ENCODE measurements at places on chromosomes 13 and 19. TPM values are rescaled to one million over a fixed set of nuclear protein-coding genes. Genes with fewer than 3 reads are reported as not detected.

GRCh38 chr19:43634068-43634467, 5.6 kb downstream of the CADM4 start:
- no peaks in the 10 kb centered on the region for H3K27me3 ChIP-seq
- DNase-seq = no peak
- H3K4me3 ChIP-seq = no peak overlapping the region
- H3K36me3 ChIP-seq = no peaks in the 10 kb centered on the region
- H3K27ac ChIP-seq = no peak overlapping the region

DNA sequence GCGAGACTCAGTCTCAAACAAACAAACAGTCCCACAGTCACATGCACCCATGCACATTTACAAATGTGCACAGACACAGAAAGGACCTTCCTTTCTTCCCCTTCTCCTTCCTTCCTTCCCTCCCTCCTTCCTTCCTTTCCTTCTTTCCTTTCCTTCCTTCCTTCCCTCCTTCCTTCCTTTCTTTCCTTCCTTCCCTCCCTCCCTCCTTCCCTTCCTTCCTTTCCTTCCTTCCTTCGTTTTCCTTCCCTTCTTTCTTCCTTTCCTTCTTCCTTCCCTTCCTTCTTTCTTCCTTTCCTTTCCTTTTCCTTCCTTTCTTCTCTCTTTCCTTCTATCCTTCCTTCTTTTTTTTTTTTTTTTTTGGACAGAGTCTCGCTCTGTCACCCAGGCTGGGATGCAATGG, 16.2 kb upstream of the EBI3 start:
- no peaks in the 10 kb centered on the region for H3K36me3 ChIP-seq
- H3K27ac ChIP-seq = no peak overlapping the region
- no peak overlapping the region for H3K4me3 ChIP-seq

- H3K4me1 ChIP-seq = no peaks in the 10 kb centered on the region
- H3K36me3 ChIP-seq = no peaks in the 10 kb centered on the region
- H3K4me3 ChIP-seq = no peak overlapping the region
- H3K27ac ChIP-seq = no peak overlapping the region
Measured at GRCh38 chr13:59409211-59409610, 754.5 kb downstream of the DIAPH3 start.

- no peak overlapping the region for H3K27ac ChIP-seq
- H3K4me3 ChIP-seq = no peak overlapping the region
- H3K36me3 ChIP-seq = no peaks in the 10 kb centered on the region
- H3K4me1 ChIP-seq = no peaks in the 10 kb centered on the region
- H3K27me3 ChIP-seq = no peaks in the 10 kb centered on the region
Measured at GRCh38 chr13:58907347-58907746, 1256.4 kb downstream of the DIAPH3 start.

DNA sequence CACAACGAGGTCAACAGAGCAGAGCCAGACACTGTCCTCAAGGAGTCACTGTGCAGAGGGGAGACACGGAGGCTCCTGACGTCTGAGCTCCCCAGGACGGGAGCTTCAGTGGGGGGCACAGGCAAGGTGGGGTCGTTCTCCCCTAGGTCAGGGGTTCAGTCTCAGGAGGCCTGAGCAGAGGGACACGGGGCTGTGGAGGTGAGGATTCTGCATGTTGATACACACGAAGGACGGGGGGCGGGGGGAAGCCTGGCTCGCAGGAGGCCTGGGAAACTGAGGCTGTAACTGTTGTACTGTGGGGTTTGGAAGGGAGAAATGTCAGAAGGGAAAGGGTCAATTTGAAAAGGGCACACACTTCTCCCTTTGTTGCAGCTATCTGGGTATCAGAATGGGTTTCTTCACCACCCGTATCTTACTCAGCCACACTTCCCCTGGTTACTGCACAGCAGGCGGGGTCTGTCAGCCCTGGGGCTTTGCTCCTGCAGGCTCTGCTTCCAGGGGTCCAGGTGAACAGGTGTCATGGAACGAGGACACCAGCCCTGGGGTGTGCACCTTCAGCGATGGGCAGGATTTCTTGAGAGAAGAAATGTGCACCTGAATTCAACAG, 748 bp upstream of the SIGLEC8 start:
- no peaks in the 10 kb centered on the region for H3K36me3 ChIP-seq
- no peaks in the 10 kb centered on the region for H3K4me1 ChIP-seq
- H3K27ac ChIP-seq = no peak overlapping the region
- H3K4me3 ChIP-seq = no peak overlapping the region
- H3K27me3 ChIP-seq = no peaks in the 10 kb centered on the region

DNA sequence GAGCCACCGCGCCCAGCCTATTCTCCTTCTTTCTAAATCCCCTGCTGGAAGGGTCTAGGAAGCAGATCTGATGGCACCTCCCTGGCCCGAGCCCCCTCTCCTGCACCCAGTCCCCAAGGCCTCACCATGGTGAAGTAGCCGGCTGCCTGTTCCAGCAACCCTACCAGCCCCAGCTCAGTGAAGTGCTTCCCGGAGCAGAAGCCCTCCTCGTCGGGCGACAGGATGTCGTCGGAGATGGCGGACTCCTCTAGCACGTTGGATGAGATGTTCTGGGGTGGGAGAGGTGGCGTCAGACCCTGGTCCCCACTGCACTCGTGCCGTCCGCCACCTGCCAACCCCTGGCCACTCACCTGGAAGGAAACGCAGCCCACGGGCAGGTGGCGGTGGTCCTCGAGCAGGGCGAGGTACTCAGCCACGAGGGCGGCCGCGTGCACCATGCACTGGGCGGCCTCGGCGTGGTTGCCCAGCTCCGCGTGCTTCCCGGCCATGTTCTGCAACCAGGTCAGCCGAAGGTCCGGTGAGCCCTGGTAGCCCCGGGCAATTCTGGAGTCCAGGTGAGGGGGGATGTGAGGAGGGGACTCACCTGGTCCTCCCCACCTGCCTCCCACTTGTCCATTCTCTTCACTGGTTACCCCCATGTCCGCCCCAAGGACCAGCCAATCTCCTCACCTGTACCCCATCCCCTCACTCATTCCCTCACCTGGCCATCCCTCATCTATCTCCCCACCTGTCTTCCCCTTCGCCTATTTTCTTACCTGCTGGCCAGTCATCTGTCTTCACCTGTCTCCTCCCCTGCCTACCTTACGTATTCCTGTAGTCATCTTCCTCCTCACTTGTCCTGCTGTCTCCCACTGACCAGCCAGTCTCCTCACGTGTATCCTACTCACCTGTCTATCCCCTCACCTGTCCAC, 11.5 kb upstream of the KANK2 start:
- H3K27me3 ChIP-seq = no peaks in the 10 kb centered on the region
- H3K4me1 ChIP-seq = no peaks in the 10 kb centered on the region
- no peaks in the 10 kb centered on the region for H3K36me3 ChIP-seq
- H3K4me3 ChIP-seq = no peak overlapping the region
- no peak for DNase-seq

GRCh38 chr19:11361037-11361770, 6.0 kb downstream of the PLPPR2 start:
- H3K36me3 ChIP-seq = peaks cover 8% of the 10 kb centered on the region
- DNase-seq = no peak
- no peaks in the 10 kb centered on the region for H3K27me3 ChIP-seq
- no peak overlapping the region for H3K27ac ChIP-seq
- no peak overlapping the region for H3K4me3 ChIP-seq
- H3K4me1 ChIP-seq = no peaks in the 10 kb centered on the region

GRCh38 chr19:17325881-17326594, 8.6 kb downstream of the ANO8 start:
- H3K36me3 ChIP-seq = no peaks in the 10 kb centered on the region
- no peaks in the 10 kb centered on the region for H3K4me1 ChIP-seq
- H3K4me3 ChIP-seq = no peak overlapping the region
- H3K27me3 ChIP-seq = no peaks in the 10 kb centered on the region
- H3K27ac ChIP-seq = no peak overlapping the region

The RAB3A gene
- 3.8 TPM for total RNA-seq

GRCh38 chr19:46732966-46733689, 12.7 kb upstream of the FKRP start:
- no peaks in the 10 kb centered on the region for H3K27me3 ChIP-seq
- H3K4me1 ChIP-seq = no peaks in the 10 kb centered on the region
- no peaks in the 10 kb centered on the region for H3K36me3 ChIP-seq
- DNase-seq = peak; percentile 88
- no peak overlapping the region for H3K4me3 ChIP-seq

DNA sequence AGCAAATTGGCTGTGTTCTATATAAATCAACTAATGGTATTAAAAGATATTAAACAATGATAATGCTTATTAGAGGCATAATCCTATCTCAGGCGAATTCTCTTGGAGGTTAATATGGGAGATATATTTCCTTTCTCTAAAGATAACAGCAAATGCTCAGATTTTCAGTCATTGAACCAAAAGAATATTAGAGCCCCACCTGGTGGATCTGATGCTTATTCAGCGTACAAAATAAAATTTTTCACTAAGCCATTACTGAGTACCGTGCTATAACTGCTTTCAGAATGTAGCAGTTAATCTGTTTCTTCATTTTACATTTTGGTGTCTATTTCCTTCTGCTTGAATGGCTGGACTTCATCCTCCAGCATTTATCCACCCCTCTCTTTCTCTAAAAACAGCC, 143.3 kb upstream of the IPO5 start:
- H3K4me3 ChIP-seq = no peak overlapping the region
- H3K27ac ChIP-seq = no peak overlapping the region
- no peaks in the 10 kb centered on the region for H3K27me3 ChIP-seq
- H3K36me3 ChIP-seq = no peaks in the 10 kb centered on the region

DNA sequence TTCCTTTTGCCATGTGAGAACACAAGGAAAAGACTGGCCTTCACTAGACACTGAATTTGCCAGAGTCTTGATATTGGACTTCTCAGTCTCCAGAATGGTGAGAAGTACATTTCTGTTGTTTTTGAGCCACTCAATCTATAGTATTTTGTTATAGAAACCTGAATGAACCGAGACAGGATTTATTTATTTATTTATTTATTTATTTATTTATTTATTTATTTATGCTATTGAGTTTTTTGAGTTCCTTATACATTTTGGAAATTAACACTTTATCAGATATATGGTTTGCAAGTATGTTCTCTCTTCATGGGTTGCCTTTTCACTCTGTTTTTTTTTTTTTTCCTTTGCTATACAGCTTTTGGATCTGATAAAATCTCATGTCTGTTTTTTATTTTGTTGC, 319.0 kb upstream of the PCDH20 start:
- no peaks in the 10 kb centered on the region for H3K36me3 ChIP-seq
- H3K4me1 ChIP-seq = no peaks in the 10 kb centered on the region
- H3K27me3 ChIP-seq = no peaks in the 10 kb centered on the region
- no peak overlapping the region for H3K4me3 ChIP-seq
- H3K27ac ChIP-seq = no peak overlapping the region
- no peak for DNase-seq

DNA sequence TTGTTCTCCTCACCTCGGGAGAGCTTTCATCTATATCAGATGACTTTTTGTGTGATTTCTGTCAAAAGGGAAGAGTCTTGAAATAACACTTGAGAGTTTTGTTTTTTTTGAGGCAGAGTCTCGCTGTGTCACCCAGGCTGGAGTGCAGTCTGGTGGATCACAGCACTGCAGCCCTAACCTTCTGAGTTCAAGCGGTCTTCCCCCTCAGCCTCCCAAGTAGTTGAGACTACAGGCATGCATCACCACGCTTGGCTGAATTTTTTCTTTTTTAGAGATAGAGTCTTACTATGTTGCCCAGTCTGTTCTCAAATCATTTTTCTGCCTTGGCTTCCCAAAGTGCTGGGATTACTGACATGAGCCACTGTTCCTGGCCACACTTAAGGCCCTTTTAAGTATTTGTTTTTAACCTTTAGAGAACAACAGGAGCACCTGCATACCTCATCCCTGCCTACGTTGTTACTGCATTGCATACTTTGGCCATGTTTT, 11.4 kb downstream of the NDFIP2 start:
- H3K4me3 ChIP-seq = no peak overlapping the region
- H3K36me3 ChIP-seq = no peaks in the 10 kb centered on the region
- H3K4me1 ChIP-seq = no peaks in the 10 kb centered on the region
- H3K27me3 ChIP-seq = no peaks in the 10 kb centered on the region

DNA sequence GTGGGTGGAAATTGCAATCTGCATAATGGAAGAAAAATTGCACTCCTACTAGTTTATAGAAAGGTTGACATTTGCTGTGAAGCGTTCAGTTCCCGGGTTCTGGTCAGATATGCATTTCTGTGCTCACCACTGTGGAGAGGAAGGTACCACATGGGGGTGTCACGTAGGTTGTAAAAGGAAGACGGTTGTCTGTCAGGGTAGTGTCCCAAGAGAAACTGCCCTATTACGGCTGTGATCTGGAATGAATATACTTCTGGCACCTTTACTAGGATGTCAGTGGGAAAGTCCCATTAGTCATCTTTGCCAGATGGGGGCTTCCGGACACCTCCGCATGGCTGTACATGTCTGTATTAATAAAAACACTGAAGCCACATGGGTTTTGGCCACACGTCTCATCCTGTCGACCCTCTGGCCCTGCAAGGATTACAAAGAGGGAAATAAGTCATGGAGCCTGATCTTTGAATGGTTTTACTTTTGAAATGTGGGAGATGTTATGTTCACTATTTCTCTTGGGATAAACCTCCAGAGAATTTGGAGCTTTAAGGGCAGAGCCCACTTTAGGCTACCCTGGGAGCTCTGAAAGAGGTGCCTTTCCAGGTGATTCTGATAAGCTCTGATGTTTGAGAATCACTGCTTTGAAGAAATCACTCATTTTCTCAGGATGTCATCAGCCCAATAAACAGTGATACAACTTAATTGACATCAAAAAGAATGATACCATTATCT, 133.9 kb downstream of the AKAP11 start:
- no peaks in the 10 kb centered on the region for H3K27me3 ChIP-seq
- H3K27ac ChIP-seq = no peak overlapping the region
- H3K4me3 ChIP-seq = no peak overlapping the region

DNA sequence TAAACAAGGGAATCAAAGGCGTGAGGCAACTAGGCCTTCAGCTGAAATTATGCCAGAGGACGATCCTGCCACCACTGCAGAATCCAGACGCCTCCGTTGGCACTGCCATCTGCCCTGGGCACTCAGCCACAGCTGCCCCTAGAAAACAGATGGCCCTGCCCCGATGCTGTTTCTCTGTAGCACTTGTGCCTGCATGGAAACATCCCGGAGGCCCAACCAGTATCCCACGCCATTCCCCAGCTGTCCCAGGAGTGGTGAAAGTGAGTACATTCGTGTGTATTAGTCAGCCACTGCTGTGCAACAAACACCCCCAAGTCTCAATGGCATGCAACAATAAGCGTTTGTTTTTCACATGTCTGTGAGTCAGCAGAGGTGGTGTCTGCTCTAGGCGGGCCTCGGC, 8.9 kb upstream of the CRTC1 start:
- H3K27me3 ChIP-seq = no peaks in the 10 kb centered on the region
- no peaks in the 10 kb centered on the region for H3K4me1 ChIP-seq
- H3K4me3 ChIP-seq = no peak overlapping the region
- H3K36me3 ChIP-seq = no peaks in the 10 kb centered on the region
- no peak overlapping the region for H3K27ac ChIP-seq
- DNase-seq = no peak

The TPGS1 gene
- total RNA-seq = 20.2 TPM

Measured in aorta (tissue), 5 donors.